ENCODE measurements at places on chromosomes 1 and 21. TPM values are rescaled to one million over a fixed set of nuclear protein-coding genes. Genes with fewer than 3 reads are reported as not detected.

Gene KCNE1
- 0.19 TPM for total RNA-seq

Gene TDRD10
- 0.47 TPM for total RNA-seq

Gene HSD3B2
- total RNA-seq: 0.42 TPM

Gene BARHL2
- total RNA-seq: not detected

Gene TRIM67
- 0.05 TPM for total RNA-seq

Gene SYT14
- total RNA-seq: 0.05 TPM

Gene GPR153
- 1.7 TPM for total RNA-seq

Gene SPATA21
- not detected for total RNA-seq

Gene SMIM1
- 6.9 TPM for total RNA-seq

Gene DYRK3
- 7.2 TPM for total RNA-seq

Gene ANKRD45
- total RNA-seq: 0.33 TPM

Gene MAP3K21
- 0.94 TPM for total RNA-seq

Gene RPS27
- total RNA-seq: 10,992 TPM

Gene CDK18
- total RNA-seq: 1.8 TPM

Gene CHI3L1
- total RNA-seq: 7.4 TPM

Gene S100A9
- total RNA-seq: 281 TPM

Gene LRRC71
- total RNA-seq: not detected

Gene ESPN
- 1.0 TPM for total RNA-seq

Gene SIKE1
- total RNA-seq: 45.6 TPM

Gene DEPDC1
- 15.5 TPM for total RNA-seq

Gene LAMC2
- total RNA-seq: 8.2 TPM

Gene UBXN10
- total RNA-seq: 0.24 TPM

Gene S100A12
- total RNA-seq: 35.8 TPM

Gene VWA5B1
- total RNA-seq: 0.05 TPM

Gene ADCY10
- total RNA-seq: 0.09 TPM

Gene SELENBP1
- 6.1 TPM for total RNA-seq

Gene NBPF6
- not detected for total RNA-seq

Gene FCER1A
- 1.0 TPM for total RNA-seq

Gene SLC35F3
- total RNA-seq: 3.2 TPM

Gene TUFT1
- total RNA-seq: 2.1 TPM

Gene SH2D5
- total RNA-seq: 0.14 TPM

Gene NUDT4B
- 0.76 TPM for total RNA-seq

Gene LSM10
- 14.2 TPM for total RNA-seq
